ENCODE measurements at places on chromosomes 1 and 21.

- peak; percentile 66 for DNase-seq
These were observed at the start of gene RUNX3 for GRCh38 chr1:24930260-24931145. RUNX3 (minus strand) TSS chr1:24930276; CDS start chr1:24929868, 408 bp downstream.

DNA sequence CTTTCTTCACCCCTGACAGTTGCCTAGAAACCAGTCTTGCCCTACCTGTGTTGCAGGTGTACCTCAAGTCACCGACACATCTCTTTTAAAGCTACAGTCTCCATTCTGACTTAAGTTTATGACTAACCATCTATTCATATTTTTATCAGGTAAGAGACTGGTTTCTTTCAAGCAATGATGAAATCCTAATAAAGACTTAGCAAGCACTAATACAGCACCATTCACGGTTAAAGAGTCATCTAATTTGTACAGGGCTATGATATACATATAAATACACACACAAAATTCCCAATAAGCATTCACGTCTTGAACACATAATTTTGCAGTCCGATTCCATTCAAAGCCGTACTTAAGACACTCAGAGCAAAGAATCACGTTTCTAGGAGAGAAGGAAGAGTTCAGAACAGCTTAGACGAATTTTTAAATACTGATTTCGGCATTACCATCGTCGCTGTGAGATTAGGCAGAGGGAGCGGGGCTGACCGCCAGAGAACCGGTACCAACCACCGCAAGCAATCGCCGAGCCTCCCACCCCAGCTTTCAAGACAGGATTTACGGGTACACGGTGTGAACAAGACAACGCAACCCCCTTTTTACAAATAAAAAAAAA lies 943 bp downstream of the ERRFI1 start:
- no peak for DNase-seq

DNA sequence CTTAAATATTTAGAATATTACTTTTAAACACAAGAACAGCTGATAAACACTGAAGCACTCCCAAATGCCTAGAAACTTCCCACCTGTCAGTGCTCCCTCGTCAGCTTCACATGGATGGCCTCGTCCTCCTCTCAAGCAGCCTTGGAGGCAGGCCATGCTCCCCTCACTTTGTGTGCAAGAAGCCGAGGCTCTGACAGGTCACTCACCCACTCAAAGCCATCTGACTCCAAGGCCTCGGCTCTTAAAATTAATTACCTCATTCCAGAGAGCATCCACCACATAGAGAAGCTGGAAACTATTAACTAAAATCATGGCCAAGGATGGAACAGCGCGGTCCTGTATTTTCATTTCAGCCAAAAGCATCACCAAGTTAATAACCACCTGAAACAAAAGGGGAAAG lies 17.8 kb downstream of the LBR start:
- DNase-seq, result no peak

GRCh38 chr1:114076308-114076707 lies 77.4 kb downstream of the SYT6 start:
- DNase-seq, result no peak

GRCh38 chr1:64505944-64506655 lies 36.2 kb downstream of the CACHD1 start:
- DNase-seq, result peak; percentile 52

- DNase-seq, result no peak
These were observed 13.2 kb upstream of the IGSF3 start for GRCh38 chr1:116680752-116681151.

DNA sequence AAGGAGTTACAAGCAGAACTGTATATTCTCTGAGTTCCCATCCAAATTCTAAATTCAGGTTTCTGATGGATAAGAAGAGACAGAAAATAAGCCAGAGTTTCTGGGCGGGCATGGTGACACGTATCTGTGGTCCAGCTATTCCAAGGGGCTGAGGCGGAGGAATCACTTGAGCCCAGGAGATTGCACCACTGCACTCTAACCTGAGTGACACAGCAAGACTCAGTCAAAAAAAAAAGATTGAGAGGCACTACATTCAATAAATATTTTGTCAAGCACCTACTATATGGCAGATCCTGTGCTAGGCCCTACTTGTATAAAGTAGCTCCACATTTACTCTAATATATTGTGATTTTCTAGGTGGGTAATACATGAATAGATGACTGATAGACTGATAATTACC lies 6.4 kb upstream of the FRRS1 start:
- DNase-seq, result no peak

DNA sequence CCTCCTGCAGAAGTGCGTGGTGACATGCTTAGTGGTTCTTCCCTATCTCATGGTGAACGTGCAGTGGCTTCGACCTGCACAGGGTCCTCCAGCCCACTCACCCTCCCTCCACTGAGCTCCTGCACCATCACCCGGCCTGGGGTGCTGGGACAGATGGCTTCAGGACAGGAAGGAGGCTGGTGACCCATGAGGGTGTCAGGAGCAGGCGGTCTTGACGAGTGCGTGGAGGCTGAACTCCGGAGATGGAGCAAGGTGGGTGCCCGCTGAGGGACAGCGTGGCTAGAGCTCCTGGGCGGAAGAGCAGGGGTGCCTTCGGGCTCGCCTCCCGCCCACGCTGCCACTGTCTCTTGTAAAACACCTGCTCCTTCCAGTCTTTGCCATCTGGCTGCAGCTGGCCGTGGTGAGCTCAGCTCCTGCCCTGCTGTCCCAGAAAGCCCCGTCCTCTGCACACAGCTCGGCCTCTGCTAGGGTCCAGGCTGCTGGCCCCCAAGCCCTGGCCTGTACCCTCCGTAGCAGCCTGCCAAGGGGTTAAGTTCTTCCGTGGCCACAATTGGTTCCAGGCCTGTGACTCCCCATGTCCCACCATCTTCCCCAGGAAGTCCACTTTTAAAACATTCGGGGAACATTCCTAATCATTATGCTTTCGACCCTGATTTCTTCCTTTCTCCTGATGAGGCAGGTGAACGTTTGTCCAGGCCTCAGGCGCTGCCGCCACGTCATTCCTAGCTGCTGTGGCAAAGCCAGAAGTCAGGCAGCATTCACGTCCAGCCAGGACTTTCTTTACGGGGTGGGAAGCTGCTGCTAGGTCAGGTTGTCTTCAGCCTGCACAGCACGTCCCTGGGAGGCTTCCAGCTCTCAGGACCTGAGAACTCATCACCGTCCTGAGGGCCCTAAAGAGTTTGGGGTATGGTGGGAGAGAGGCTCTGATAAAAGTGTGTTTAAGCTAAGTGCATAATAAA lies 8.1 kb downstream of the KRTAP10-1 start:
- DNase-seq, result no peak

- DNase-seq, result no peak
These were observed 1.5 kb upstream of the GPX7 start for GRCh38 chr1:52600533-52601179.

DNA sequence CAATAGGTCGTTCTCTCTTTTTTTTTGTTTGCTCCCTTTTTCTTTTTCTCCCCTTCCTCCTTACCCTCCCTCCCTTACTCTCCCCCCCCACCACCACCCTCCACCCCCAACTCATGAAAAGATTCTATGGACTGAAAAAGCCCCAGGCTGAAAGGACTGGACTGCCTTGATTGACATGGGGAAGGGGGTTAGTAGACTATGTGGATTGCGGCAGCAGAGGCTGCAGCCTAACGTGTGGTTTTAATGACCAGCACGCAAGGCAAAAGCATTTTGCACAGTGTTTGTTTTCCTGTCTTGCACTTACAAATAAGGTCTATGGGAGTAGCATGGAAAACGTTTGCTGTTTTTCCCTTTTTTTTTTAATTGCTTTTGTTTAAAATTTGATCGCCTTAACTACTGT lies 5.5 kb downstream of the ZBTB18 start:
- DNase-seq, result no peak

DNA sequence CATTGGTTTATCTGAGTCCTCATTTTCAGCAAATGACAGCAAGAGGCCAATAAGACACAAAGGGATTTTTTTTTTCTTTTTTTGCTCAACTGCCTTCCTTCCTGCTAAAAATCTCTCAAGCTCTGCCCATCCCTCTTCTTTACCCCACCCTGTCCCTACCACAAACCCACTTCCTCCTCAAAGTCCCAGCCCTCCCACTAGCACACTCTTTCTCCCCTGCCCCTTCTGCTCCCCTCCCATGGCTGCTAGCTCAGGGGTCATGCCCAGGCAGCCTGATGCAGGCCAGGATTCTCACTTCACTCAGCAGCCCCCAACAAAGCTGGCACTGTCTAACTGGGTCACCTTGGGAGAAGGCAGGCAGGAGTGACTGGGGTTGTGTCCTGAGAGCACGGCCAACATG lies 28.8 kb upstream of the PPP2R5A start:
- DNase-seq, result no peak

- DNase-seq, result no peak
These were observed 197.5 kb upstream of the PTBP2 start for GRCh38 chr1:96524100-96524499.

DNA sequence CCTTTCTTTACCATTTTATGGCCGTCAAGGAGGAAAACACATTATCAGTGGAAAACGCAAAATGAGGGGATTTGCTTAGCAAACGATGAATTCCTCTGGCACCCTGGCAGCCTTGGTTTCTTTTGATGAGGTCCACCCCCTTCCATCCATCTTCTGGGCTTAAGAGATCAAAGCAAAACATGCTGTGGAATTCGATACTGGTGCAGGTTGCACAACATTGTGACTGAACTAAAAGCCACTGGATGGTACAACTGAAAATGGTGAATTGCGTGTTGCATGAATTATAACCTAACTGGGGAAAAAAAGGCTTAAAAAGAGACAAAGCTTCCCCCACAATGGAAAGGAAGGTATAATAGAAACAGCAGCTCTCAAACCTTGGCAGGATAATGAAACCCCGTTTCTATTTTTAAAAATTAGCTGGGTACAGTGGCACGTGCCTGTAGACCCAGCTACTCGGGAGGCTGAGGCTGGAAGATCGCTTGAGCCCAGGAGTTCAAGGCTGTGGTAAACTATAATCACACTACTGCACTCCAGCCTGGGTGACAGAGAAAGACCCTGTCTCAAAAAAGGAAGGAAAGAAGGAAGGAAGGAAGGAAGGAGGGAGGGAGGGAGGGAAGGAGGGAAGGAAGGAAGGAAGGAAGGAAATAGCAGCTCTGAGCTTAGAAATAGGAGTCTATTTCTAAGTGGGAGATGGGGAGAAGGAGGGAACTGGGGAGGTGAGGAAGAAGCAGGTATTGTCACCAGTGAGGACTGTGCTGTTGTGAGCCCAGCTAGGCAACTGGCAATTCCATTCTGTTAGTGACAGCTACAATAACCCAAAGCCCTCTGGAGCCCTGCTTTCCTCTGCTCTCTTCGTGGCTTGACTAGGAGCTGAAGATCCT lies 29.0 kb upstream of the LGALS8 start:
- no peak for DNase-seq

DNA sequence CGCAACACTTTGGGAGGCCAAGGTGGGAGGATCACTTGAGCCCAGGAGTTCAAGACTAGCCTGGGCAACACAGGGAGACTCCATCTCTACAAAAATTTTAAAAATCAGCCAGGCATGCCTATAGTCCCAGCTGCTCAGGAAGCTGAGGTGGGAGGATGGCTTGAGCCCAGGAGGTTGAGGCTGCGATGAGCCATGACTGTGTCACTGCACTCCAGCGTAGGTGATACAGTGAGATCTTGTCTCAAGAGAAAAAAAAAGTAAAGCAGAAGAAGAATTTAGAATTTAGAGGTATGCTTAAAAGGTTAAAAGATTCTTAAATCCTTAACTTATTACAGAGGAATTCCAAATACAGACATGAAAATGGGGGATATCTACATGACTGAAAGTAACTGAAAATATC lies 79.5 kb downstream of the SMYD3 start:
- DNase-seq, result no peak
